ENCODE measurements at places on chromosomes 2 and 18. TPM values are rescaled to one million over a fixed set of nuclear protein-coding genes. Genes with fewer than 3 reads are reported as not detected.

ALK gene
- total RNA-seq, result not detected

CPO gene
- not detected for total RNA-seq

COL3A1 gene
- not detected for total RNA-seq

GNLY gene
- total RNA-seq, result 2.6 TPM

CEP68 gene
- 7.3 TPM for total RNA-seq

RAB27B gene
- total RNA-seq, result not detected

WIPF1 gene
- 167 TPM for total RNA-seq

ACMSD gene
- total RNA-seq, result not detected

DNA sequence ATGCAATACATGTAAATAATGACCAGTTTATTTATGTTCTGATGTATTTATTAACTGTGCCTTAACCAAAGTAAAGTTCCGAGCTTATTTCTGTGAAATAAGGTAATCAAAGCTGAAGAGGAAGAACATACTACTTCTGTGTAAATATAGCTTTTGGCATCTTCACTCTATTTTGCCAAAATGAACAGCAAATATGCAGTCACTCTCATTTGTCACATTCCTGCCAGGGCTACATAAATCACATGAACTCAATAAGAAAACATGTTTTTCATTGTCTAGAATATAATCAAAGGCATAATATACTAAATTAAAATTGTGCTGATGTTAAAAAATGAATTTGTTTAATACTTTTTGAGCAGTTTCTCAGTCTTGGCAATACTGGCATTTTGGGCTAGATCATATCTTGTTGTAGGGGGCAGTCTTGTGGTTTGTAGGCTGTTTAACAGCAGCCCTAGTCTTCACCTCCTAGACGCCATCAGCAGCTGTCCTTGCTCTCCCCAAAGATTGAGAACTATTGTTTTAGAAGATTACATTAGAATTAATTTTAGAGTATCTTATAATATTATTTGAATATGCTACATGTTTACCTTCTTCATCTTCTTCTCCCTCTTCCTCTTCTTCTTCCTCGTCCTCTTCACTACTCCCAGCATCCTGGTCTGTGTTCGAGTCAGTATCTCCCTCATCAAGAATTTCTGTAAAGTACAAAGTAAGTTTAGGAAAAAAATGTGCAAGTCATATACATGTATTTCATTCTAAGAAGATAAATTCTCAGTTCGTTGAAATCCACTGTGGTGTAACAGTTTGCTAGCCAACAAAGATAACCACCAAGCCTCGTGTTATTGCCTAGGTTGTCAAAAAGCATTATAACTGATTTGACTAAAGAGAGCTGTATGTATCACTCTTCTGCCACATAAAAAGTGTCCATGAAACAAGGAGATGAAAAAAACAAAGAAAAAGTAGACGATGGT lies 41.5 kb downstream of the CWC22 start:
- no peak for DNase-seq

DNA sequence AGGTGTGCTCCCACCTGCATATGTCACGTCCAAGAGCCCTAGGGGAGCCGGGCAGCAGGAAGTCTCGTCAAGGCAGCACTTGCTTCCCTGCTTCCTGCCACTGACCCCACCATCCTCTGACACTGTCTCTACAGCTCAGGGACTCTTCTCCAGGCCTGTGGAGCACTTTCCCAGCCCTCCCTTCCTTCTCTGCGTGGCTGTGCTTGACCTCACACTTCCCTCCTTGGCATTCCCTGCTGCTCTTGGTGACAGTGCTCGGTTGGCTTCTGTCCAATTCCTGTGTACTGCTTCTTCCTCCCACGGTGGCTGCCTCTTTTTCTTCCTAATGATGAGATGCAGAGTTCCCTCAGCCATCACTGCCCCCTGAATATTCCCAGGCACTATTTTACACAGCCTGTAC lies 2.8 kb downstream of the CIDEA start:
- no peak for DNase-seq

GRCh38 chr18:56823986-56824565 lies 172.9 kb downstream of the WDR7 start:
- no peak for DNase-seq

DNA sequence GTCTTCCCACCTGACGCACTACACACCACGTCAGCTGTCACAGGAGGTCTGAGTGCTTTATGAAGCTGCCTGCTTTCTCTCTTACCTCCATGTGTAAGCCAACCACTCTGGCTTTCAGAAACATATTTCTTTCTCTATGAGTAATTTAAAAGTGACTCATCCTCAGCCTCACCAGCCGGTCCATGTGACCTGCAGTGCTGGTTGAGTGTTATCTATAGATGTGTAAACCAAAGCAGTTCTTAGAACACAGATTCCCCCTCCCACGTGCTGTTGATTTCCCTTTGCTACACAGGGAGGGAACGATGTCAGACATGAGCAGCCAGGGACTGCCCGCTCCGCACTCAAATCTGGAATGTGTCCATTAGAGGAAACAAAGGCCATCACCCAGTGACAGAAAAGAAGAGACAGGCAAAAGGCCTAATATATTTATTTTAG lies 157.8 kb downstream of the BCL2 start:
- peak; percentile 94 for DNase-seq

DNA sequence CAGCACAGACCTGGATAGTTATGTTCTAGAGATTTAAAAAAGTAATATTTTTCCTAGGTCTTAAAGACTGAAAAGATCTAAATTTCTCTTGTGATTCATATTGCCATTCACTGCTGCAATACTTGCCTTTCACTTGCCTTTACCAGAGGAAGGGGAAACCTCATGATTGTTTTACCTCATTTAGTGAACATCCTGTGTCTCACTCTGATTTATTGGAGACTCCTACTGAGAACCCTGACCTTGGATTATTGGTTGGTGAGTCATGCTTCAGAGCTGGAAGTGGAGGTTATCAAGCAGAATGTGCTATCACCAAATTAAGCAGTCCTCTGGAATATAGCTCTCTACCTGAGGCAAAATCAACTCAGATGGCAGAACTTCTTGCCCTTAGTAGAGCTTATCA lies 500.5 kb downstream of the TSN start:
- no peak for DNase-seq

- no peak for DNase-seq
Observed at GRCh38 chr18:46424898-46425297, 232.1 kb downstream of the LOXHD1 start.

- no peak for DNase-seq
Observed at GRCh38 chr2:150207979-150208378, 279.5 kb downstream of the RND3 start.

DNA sequence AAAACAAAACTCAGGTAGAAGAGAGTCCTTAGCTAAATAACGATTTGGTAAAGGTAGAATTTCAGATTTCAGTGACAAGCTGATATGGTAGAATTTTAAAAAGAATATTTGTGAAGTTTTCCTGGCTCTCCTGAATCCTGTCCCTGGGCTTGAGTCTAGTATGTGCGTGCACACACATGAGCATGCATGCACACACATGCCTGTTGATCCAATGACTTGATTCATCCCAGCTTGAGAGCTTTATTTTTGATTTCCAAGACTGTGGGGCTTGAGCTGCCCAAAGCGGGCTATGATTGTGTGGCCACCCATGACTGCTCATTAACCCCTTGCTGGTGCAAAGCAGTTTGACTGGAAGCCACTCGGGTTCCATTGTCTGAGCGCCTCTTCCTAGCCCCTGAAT lies 9.0 kb downstream of the LIPG start:
- DNase-seq, result no peak

DNA sequence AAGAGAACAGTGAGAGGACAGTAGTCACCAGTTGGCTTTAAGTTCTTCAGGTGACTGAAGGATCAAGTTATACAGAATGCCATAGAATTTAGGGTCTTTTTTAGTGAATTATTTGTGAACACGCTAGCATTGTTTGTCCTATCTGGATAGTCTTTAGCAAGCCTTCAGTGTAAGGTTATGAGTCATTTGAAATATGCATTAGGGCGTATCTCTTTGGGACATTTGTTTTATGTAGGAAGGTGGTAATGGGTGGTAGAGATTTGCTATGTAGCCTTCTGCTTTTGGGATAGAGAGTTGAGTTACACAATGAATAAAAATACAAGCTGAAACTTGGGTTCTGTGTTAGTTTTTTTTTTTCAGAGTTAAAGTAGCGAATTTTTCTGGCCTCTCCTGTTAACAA lies 13.0 kb downstream of the ACTR2 start:
- no peak for DNase-seq

DNA sequence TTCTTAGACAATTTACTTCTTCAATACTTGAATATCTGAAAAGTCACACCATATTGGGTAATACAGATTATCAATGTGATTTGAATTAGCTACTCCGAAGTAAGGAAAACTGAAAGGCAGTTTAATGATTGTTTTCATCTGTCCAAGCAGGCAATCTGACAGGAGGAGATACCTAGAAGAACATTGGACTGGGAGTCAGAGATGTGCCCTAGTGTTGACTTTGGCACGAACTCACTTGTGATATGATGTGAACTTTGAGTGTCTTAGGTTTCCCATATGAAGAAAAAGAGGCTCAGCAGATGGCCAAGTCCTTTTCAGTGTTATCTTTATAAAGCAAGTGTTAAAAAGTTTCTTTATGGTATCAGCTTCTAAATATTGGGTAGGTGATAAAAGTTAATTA lies 287.1 kb downstream of the MTX2 start:
- no peak for DNase-seq

DNA sequence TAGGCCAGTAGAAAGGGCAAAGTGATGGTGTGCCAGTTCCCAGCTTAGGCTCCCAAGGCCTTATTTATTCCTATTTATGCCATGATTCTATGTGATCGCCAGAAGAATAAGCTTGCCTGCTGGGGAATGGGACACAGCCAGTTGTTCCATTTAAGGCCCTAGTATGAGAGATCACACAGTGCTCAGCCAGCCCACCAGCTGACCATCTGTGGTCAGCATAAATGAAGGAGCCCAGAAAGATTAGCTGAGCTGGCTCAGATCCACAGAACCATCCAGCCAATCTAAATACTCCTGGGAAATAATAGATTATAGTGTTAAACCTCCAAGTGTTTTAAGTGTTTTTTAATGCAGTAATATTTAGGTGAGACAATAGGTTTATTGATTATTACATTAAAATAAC lies 12.6 kb upstream of the L3MBTL4 start:
- no peak for DNase-seq

DNA sequence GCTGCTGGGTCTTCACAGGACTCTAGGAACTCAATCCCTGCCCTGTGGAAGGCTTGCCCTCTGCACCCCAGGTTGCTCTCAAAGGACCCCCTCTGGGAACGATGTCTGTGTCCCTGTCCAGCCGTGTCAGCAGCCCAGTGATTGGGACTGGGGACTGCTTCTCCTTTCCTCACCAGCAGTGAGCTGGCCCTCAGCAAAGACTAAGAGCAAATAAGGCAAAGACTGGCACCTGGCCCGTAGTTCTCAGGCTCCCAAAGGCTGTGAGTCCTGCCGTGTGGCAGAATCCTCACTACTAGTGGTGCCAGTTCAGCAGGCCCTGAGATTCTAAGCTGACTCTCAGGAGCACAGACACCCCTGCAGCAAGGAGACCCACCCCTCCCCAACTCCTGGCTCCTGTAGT lies 47.8 kb downstream of the TMEM163 start:
- no peak for DNase-seq

DNA sequence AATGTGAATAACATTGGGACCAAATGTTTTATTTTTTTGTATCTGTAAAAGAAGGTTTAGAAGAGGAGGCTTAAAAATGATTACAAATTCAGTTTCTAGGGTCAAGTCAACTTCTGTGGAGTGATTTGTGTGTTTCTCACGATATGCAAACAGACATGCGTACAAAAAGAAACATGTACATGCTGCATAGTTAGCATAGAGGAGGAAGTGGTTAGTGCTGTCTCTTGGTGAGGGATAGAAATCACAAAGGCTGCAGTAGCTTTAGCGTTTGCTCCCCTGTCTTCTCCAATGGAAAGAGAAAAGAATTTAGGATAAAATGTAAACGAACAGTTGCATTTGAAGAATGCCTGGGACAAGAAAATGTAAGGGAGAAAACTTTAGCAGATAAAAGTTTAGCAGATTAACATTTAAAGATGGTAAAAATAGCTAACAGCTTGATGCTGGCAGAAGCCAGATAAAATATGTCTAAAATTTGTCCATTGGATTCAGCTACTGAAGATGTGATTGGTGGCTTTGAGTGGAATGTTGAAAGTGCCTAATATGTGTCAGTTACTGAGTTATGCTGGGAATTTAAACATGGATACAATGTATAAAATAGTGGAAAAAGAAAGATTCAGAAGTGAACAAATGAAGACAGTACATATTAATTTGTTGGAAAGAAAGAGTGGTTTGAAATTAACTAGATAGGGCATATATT lies 44.9 kb downstream of the MALT1 start:
- no peak for DNase-seq

- DNase-seq, result peak; percentile 44
Observed at GRCh38 chr2:241842620-241843211, 16.0 kb downstream of the PDCD1 start.

- DNase-seq, result no peak
Observed at GRCh38 chr2:234355021-234355720, 141.7 kb downstream of the ARL4C start.

GRCh38 chr2:227183657-227184367 lies 19.4 kb downstream of the COL4A3 start:
- no peak for DNase-seq

DNA sequence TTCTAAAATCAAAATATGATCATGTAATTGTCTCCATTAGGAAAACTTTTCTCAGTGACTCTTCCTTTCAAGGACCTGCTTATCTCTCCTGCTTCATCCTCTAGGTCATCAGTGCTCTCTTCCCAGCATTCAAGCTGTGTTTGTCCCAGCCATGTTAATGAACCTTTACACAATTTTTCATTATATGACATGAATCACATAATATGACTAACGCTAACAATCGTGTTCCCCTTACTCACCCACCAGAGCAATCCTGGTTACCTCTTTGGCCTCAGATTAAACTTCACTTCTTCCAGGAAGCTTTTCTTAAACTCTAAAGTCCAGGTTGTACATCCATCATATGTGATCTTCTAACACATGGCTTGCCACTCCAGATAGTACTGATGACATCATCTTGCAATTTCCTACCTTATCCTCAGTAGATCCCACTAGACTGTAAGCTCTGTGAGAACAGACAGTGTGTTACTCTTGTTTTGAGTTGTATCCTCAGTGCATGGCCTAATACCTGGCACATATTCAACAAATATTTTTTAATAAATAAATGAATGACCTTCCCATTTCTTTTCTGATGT lies 882.9 kb upstream of the ZEB2 start:
- no peak for DNase-seq

DNA sequence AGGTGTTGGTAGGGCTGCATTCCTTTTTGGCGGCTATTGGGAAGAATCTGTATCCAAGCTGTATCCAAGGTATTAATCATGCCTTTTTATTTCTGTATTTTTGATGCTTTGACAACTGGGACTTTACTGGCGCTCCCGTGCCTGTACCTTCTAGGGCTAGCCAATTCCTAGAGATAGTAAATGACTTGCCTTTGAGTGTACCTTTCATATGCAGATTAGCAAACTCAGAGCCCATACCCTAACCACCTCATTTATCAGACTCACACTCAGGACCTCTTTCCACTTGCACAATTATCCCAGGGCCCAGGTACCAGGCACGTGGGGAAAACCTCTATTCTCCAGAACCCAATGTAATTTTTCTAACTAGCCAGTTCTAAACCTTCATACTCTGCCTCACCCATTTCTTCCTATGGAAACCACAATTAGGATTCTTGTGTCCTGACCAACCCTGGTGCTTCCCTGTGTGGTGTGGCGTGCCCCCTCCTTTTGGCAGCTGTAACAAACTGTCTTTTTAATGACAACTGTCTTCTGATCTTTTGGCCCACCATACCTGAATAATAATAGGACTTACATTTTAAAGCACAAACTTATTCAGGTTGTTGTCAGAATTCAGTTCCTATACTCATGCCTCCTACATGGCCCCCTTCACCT lies 65.8 kb upstream of the PNPT1 start:
- no peak for DNase-seq
